Left lung (tissue), 14 donors: ENCODE measurements at places on chromosomes 4 and X.

DNA sequence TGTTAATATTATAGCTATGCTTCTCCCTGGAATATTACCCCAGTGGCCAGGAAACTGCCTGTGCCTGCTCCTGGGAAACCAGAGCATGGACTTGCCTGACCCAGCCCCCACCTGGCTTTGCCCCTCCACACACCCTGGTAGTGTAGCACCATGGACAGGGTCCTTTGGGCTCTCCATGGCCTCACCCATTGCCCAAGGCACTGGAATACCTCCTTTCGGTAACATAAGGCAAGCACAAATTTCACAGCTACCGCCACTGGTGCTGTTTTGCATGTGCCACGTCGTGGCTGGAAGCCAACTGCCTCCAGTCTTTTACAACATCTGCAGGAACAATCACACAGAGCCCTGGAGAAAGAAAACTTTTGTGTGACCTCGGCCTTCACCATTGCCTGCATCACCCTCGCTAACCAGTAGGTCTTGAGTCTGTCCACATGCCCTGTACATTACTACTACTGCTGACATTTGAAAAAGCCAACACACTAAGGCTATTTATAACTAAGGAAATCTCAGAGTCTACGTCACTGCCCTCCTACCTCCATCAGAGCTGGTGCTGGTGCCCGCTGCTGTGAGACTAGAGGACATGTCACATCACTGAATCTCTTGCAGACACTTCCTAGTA, 47.7 kb downstream of the HPGD start:
- DNase-seq: no peak

GRCh38 chr4:3701271-3701734, 64.9 kb upstream of the ADRA2C start:
- DNase-seq: peak; percentile 62

- no peak for DNase-seq
These were observed 4.8 kb upstream of the SH3BP2 start for GRCh38 chr4:2788101-2788500.

- DNase-seq: no peak
These were observed 68.4 kb upstream of the MID1IP1 start for GRCh38 chrX:38732866-38733265.

DNA sequence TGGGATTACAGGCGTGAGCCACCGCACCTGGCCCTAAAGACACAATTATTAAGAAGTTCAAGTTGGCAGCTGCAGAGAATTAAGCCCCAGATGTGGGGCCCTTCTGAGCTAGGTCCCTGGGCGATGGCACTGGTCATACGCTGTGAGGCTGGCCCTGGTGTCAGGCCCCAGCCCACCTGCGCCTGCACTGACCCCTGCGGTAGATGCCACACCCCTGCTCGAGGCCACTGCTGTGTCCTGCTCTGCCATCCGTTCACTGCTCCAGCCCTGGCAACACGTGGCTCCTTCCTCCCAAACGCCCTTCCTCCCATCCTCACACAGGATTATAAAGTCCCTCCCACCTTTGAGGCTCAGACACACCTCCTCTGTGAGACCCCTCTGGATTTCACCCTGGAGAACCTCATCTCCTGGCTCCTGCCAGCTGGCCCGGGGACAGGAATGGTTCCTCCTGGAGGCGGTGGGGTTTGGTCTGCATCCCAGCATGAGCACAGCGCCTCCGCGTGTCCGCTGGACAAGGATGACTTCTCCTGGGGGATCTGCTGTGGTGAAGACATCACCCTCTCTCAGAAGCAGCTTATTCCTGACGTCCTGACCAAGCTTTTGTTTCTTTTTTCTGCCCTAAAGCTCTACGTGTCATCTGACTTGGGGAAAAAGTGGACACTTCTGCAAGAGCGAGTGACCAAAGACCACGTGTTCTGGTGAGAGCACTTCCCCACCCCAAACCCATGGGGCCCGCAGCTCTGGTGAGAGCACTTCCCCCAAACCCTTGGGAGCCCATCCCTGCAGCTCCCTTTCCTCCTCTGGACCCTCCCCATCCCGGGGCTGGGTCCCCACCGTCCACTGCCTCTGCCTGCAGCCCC, 219.0 kb upstream of the PSAPL1 start:
- no peak for DNase-seq

DNA sequence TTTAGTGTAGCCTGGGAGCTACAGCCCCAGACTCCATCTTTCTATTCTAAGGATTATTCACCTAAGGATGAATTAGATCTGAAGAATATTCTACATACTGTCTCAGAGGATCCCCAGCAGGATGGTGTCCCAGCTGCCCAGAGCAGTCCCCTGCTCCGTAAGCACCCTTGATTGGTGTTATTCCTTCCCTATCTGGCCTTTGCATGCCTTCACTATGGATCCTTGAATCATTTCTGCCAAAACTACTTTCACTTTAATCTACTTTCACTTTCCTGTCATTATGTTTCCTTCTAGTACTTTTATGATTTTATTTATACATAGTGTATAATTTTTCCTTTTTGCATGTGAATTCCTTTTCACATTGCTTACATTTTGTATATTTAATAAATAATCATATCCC, 39.2 kb downstream of the ARHGAP24 start:
- no peak for DNase-seq

- DNase-seq: no peak
These were observed 310.7 kb downstream of the STK32B start for GRCh38 chr4:5361968-5362367.

DNA sequence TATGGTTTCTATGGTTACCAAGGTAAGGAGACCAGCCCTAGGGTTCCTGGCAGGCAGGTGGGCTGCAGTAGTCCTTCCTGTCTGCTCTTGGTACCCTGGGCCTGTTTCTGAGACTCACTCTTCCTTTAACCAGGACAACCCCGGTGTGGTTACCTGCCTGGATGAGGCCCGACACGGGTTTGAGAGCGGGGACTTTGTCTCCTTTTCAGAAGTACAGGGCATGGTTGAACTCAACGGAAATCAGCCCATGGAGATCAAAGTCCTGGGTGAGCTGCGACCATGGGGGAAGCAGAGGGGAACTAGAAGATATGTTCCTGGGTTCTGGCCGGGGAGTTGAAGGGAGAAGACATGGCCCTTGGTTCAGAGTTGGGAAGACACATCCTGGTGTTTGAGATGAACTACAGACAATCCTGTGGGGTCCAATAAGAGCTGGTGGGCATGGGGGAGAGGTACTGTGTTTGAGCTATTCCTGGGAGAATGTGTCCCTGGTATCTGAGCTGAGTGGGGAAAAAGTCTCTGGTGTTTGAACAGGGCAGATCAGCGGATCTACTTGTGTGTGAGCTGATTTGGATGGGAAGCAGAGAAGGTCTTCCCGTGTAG, 7.8 kb downstream of the UBA1 start:
- DNase-seq: no peak

- no peak for DNase-seq
These were observed 103.9 kb downstream of the PDS5A start for GRCh38 chr4:39873823-39874222.

- DNase-seq: no peak
These were observed 126.1 kb downstream of the NAA11 start for GRCh38 chr4:79199743-79200142.

DNA sequence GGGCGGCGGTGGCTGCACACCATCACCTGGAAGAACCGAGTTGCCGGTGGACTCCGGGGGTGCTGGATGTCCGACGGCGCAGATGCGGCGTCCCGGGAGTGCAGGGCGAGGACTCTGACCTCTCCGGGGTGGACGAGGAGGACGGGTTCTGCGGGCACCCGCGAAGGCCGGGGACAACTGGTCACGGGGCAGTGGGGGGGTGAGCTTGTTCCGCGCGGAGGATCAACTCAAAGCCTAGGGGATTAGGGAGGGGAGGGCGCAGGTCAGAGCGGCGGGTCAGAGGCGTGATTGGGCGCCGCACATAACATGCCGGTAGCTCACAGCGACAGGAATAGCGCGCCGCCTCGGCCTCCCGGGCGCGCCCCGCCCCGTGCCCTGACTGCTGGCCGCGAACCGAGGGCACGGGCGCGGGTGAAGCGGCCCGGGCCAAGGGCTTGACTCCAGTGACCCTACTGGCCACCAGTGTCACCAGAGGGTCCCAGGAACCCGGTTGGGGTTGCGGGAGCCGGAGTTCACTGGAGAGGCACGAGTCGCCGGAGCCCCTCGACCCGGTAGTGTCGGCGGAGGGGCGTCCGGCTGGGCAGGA, at the start of gene KLHL34:
KLHL34 (minus strand) TSS at position 179 of the 586 bp plus-strand sequence. CDS start 542 bp downstream, outside the sequence.
- no peak for DNase-seq

- DNase-seq: no peak
These were observed 39.9 kb downstream of the APBB2 start for GRCh38 chr4:41174444-41174843.

DNA sequence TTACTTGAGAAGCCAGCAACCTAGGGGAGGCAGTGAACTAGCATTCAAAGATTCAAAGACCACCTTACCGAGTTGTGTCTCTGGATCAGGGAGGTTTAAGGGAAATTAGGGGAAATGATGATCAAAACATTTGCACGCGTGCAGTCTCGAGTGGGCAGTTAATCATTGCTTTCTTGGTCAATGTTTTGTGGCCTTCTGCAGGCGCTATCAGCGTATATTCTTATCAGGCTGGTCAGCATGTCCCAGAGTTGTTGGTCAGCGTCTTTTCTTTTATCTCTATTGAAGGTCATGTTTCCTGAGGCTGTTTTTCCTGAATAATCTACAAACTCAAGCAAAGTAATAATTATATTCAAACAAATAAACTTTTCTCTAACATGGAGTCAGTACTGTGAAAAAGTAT, 84.0 kb upstream of the ZNF81 start:
- DNase-seq: no peak

GRCh38 chr4:164779811-164780216, 25.9 kb downstream of the SMIM31 start:
- DNase-seq: no peak

GRCh38 chrX:9587642-9588041, 122.8 kb downstream of the TBL1X start:
- DNase-seq: no peak

DNA sequence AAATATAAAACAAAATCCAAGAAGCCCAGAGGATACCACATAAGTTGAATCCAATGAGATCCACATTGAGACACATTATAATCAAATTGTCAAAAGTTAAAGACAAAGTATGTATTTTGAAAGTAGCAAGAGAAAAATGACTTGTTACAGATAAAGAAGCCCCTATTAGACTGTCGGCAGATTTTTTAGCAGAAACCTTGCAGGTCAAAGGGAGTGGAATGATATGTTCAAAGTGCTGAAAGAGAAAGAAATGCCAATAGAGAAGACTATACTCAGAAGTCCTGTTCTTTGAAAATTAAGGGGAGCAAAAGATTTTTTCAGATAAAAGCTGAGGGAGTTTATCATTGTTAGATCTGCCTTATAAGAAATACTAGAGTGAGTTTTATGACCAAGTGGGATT, 148.9 kb upstream of the EPHA5 start:
- no peak for DNase-seq

DNA sequence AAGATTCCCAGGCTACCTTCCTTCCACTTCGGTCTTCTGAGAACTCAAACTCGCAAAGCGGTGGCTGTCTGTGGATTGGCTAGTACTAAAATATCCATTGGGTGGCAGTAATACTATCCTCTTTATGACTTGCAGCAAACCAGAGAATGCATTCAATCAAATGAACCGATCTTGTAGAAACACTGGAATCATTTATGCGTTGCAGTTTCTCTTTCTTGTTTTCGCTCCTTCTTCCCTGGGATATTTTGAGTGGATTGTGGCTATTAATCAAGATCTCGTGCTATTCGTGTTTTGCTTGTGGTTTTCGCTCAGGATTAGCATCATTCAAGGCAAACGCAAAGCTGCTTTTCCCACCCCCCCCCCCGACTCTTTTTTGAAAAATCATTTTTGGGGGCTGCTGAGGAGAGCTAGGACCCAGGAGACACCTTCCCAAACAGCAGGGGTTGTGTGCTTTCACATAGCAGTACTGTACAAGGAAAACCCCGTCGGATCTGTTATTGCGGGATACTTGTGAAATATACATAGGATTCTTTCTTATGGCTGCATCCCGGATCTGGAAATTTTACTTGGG, at the start of gene IL1RAPL1:
IL1RAPL1 (plus strand) TSS at position 466 of the 571 bp plus-strand sequence.
- DNase-seq: no peak

GRCh38 chr4:26937139-26937538, 76.5 kb downstream of the STIM2 start:
- DNase-seq: no peak

GRCh38 chr4:58359590-58359989, 1249.4 kb upstream of the IGFBP7 start:
- no peak for DNase-seq

DNA sequence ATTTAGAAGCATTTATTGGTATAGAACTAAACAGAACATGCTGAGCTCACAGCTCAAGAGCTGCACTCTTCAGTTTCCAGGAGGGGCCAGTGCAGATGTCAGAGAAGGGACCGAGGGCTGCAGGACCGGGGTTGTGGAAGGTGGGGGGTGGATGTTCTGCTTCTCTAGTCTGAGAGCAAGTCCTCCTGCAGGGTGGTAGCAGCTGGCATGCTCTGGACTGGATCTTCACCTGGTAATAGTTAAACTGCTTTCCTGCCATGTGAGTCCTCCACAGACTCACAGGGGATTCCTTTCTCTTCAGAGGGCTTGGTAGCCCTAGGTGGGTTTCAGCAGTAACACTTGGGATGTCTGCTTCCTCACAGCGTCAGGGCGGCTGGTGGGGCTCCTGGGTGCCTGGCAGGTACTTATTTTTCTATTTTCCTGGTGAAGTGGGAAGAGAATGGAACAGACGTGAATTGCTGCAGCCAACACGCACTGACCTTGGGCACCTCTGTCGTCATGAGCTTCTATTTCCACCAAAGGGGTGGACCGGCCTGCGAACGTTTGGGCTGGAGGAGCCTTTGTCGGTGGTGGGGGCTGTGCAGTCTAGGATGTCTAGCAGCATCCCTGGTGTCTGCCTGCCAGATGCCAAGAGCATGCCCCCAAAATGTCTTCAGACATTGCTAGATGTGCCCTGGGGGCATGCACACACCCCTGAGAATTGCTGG, 2.5 kb downstream of the MAEA start:
- no peak for DNase-seq

GRCh38 chrX:154409222-154409871, at the start of gene DNASE1L1:
DNASE1L1 (minus strand) TSS chrX:154409254; CDS start chrX:154405568, 3,686 bp downstream.
- peak; percentile 91 for DNase-seq

DNA sequence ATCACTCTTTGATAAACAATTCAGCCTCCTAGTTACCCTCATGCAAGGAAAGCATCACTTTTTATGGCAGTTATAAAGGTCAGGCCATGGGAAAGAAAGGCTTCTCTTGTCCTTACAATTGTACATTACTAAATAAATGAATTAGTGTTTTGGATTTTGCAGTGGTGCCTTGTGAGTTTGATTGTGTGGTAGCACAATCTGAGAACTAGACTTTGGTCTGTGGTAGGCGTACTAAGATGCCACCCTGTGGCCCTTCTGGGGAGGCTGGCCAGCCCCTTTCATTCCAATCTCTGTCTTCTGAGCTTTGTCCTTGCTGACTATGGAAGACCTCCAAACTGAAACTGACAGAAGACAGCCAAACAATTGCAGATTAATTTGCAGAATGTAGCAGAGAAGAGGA, 14.6 kb upstream of the HNRNPD start:
- no peak for DNase-seq

- no peak for DNase-seq
These were observed 2.9 kb downstream of the EDA start for GRCh38 chrX:69618803-69619202.

DNA sequence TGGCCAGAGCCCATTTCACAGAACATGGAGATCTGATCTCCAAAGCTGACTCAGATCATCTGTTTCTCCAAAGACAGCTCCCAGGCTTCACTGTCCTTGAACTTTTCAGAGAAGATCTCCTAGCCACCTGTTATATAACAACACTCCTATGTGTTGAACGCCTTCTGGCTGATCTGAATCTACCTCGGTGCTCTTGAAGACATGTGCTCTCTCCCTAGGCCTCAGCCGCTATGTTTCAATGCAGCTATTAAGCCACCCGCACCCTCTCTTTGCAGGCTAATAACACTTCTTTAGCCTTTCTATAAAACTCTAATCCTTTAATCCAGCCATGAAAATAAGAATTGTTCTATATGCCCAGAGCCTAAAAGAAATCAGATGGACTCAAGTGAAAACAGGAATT, 34.9 kb downstream of the SEL1L3 start:
- DNase-seq: no peak
